A549 treated with ZK216348 at 1 μM for 4 hours (cell line): ENCODE measurements at places on chromosomes 1 and 21. TPM values are rescaled to one million over a fixed set of nuclear protein-coding genes. Genes with fewer than 3 reads are reported as not detected.

The LAD1 gene
- total RNA-seq, result 0.75 to 1.1 TPM (median 0.96 TPM) in 5 replicates

The IL19 gene
- total RNA-seq, result not detected in 5 replicates

The CFHR2 gene
- not detected in 5 replicates for total RNA-seq

The XPR1 gene
- total RNA-seq, result 16.9 to 34.6 TPM (median 22.9 TPM) in 5 replicates
